ENCODE measurements at places on chromosomes 1 and 21. TPM values are rescaled to one million over a fixed set of nuclear protein-coding genes. Genes with fewer than 3 reads are reported as not detected.

The DAB1 gene
- not detected for total RNA-seq

The FAM177B gene
- not detected for total RNA-seq

The REG4 gene
- not detected for total RNA-seq

The FBLIM1 gene
- total RNA-seq, result 96.4 TPM

The C1orf141 gene
- total RNA-seq, result not detected

The SORT1 gene
- 10.3 TPM for total RNA-seq

The LPAR3 gene
- total RNA-seq, result 0.11 TPM

The EPB41 gene
- 29.6 TPM for total RNA-seq

The KRTAP19-6 gene
- not detected for total RNA-seq

The SLAMF9 gene
- not detected for total RNA-seq

The GBP1 gene
- total RNA-seq, result 3.4 TPM

The PLA2G2D gene
- not detected for total RNA-seq

The TBX15 gene
- 0.11 TPM for total RNA-seq

The ADAMTSL4 gene
- total RNA-seq, result 0.11 TPM

The SMIM11 gene
- 1.2 TPM for total RNA-seq

The TMEM82 gene
- not detected for total RNA-seq

The HFM1 gene
- 0.69 TPM for total RNA-seq

The WNT9A gene
- 0.26 TPM for total RNA-seq

The TXNIP gene
- 200 TPM for total RNA-seq

The TCHH gene
- under 0.01 TPM for total RNA-seq

The KISS1 gene
- not detected for total RNA-seq

The CCDC28B gene
- total RNA-seq, result 17.2 TPM

The CLCA2 gene
- not detected for total RNA-seq

The HSD3B1 gene
- not detected for total RNA-seq

The MAN1C1 gene
- total RNA-seq, result 1.8 TPM

The TMPRSS15 gene
- not detected for total RNA-seq

The CELA3A gene
- not detected for total RNA-seq

The S100A7A gene
- not detected for total RNA-seq

The CCDC30 gene
- 0.69 TPM for total RNA-seq
